Glomerular endothelial cell (primary cell): ENCODE measurements at places on chromosomes 3 and 15.
A peak's percentile ranks its signal among the peaks of the same experiment; 100 is the strongest.

DNA sequence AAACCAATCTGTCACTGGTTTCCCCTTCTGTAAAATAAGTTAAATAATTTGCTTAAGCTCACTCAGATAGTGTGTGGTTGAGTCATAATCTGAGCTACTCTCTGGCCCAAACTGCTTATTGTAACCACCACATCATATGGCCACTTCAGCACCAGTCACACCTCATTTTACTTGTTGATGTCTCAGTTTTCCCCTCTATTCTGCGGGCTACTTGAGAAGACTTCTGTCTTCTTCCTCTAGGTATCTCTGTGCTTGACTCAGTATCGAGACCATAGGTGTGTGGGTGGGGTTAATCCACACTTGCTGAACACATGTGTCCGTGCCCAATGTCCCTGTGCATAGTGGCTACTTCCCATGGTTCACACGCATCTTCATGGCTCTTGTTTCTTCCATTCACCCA lies 32.9 kb downstream of the CRYGS start:
- no peak for DNase-seq

DNA sequence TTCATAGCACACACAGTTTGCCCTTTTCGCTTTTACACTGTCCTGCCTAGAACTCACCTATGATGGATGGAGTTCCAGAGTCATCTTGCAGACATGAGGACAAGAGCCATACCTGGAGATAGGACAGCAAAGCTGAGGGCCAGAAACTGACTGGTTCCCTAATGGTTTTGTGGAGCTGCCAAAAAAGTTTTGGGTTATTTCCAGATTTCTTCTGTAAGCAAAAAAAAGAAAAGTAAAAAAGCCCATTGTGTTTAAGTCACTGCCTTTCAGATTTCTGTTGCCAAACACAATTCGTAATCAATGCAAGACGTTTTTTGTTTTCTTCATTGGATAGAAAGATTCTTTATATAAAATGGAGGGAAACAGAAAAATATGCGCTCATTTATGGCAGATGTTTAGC lies 42.4 kb upstream of the KY start:
- DNase-seq = no peak

DNA sequence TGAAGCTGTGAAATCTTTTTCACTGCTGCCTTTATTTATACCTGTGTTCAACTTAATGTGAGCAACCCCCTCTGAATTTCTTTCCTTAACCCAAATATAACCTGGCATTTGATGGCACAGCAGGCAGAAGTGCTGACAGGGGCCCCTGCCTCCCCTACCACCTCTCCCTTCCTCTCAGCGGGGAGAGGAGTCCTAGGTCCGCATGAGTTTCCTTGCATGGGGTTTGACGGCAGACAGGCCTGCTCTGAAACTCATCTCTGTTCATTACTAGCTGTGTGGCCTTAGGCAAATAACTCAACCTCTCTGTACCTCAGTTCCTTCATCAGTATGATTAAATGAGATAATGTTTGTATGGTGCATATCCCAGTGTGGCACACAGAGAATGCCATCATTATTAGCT lies 79.7 kb downstream of the SEC22A start:
- DNase-seq = no peak

DNA sequence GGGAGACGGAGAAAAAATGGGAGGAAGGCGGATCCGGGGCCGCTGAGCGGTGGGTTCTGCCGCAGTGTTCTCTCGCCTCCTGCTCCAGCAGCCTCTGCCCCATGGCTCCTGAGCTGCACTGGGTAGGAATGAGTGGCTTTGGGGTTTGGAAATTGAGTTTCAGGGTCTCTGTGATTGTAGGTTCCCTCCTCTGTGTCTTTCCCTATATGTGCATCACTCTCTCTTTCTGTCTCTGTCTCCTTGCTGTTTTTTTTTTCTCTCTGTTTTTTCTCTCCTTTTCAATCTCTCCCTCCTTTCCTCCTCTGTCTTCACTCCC lies 1.9 kb downstream of the GRM7 start:
- DNase-seq = no peak

DNA sequence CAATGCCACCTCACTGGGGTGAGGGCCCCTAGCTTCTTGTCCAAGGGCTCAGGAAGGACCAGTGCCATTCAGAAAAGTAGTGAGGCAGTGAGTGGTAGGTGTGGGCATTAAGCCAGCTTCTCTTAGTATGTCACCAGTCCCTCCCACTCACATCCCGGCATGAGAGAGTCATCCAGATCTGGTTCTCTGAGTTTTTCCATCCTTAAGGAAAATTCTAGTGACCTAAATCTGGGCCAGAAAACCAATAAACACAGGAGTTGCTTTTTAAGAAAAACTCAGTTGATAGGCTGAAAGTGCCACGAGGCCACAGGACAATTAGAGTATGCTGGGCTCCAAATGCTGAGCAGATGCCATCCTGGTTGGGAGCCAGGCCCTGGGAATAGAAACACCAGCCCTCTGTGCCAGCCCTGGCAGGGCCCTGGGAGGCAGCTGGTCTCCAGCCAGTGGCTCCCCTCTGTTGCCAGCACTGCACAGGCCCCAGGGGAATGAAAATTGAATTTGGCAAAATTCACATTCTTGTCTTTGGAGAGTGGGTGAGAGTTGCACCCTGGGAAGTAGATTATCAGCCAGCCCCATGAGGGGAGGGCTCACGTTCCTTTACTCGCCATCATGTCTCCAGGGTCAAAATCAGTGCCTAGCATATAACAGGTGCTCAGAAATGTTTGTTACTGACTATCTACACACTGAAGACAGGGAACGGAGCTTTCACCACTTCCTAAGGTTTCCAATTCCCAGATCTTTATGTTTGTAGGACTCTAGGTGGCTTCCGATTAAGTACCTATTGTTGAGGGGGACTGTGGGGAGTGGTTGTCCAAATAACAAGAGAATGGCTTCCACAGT lies 52.8 kb downstream of the FAM43A start:
- DNase-seq = no peak

- no peak for DNase-seq
Measured at GRCh38 chr3:63331520-63331919, 53.4 kb downstream of the SYNPR start.

DNA sequence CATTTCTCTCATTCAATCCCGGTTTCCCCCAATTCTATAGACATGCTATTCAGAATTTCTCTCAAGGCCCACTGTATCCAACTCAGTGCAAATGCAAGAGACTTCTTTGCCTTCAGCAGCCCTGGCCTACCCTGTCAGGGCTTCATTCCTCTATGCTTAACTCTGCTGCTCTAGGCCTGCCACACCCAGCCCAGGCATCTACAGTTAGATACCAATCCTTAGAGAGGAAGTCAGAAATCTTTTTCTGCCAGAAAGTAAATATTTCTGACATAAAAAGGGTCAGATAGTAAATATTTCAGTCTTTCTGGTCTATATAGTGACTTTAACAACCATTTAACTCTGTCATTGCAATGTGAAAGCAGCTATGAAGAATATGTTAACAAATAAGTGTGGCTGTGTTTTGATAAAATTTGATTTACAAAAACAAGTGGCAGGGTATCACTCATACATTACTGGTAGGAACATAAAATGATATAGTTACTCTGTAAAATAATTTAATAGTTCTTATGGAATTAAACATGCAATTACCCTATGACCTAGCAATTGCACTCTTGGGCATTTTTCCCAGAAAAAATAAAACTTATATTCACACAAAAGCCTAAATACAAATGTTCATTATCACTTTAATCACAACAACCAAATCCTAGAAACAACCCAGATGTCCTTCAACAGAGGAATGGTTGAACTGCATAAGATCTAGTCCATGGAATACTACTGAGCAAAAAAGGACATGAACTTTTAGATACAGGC lies 942.0 kb downstream of the SQOR start:
- DNase-seq = no peak

GRCh38 chr3:191385101-191385500 lies 54.8 kb upstream of the UTS2B start:
- DNase-seq = no peak

- no peak for DNase-seq
Measured at GRCh38 chr15:69881766-69882165, 216.0 kb downstream of the TLE3 start.

- DNase-seq = no peak
Measured at GRCh38 chr3:192090586-192090985, 629.6 kb downstream of the PYDC2 start.

- no peak for DNase-seq
Measured at GRCh38 chr15:52857937-52858781, 68.0 kb upstream of the ONECUT1 start.

GRCh38 chr15:65939901-65940617 lies 70.8 kb downstream of the RAB11A start:
- DNase-seq = peak; percentile 20

DNA sequence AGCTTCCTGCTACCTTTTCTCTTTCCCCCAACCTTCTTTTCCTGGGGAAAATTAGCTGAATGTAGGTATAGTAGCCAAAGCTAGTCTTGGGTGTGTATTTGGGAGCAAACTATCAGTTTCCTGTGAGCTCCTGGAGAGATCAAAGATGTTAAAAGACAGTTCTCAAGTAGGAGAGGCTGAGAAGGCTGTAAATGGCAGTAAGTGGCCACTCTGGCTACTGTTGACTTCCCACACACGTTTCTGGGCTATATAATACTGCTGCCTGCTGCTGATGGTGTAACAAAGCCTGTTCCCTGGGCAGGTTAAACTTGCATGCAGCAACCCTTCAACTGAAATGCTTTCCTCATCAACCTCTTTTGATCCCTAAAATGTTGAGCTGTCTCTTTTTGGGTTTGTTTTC lies 27.6 kb downstream of the ARID3B start:
- DNase-seq = no peak

DNA sequence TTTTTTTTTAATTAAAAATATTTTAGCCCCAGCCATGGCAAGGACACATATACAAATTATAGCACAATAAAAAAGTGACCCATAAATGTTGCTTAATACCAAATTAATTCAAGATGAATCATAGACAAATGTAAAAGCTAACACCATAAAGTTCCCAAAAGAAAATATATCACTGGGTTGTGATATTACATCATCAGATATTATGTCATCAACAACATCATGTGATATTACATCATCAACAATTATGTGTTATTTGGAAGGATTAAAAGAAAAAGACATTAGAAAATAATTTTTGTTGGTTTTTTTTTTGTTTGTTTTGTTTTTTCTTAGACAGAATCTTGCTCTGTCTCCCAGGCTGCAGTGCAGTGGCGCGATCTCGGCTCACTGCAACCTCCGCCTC lies 34.5 kb upstream of the ABHD10 start:
- DNase-seq = no peak

DNA sequence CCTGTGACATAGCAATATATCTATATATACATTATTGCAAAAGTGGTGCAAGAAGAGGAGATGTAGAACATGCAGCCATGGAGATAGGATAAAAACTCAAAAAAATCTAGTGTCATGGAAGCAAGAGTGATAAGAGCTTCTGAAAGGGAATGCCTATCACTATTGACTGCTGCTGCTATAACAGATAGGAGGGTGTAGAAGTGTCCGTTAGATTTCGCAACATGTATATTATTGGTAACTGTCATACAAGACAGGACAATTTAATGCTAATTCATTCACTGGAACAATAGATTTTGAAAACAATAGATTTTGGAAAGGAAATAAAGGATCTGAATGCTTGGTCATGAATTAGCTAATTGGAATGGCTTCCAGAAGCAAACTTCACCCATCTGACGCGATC lies 224.5 kb downstream of the ZNF385D start:
- no peak for DNase-seq

- no peak for DNase-seq
Measured at GRCh38 chr3:174132006-174132405, 727.1 kb upstream of the NAALADL2 start.

- DNase-seq = no peak
Measured at GRCh38 chr3:49717959-49718857, 1.3 kb downstream of the AMIGO3 start.

- no peak for DNase-seq
Measured at GRCh38 chr3:12998648-12999047, 74.6 kb downstream of the IQSEC1 start.

DNA sequence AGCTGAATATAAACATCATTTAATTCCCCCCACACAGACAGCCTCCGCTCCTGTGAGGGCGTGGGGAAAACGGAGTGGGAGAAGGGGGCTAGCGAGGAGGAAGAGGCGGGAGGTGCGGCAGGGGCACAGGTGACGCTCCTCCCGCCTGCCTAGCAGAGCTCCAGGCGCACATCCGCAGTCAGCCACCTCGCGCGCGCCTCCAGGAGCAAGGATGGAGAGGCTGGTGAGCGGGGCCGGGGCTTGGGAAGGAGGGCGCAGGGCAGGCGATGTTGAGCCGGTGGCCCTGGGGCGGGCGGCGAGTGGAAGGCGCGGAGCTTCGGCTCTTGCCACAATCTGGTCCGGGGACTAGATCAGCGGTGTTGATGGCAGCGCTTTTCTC lies at the start of gene CD200:
Gene CD200 (plus strand): TSS at position 155 of the 379 bp plus-strand sequence. CDS start 57 bp downstream, at position 212.
- DNase-seq = no peak

DNA sequence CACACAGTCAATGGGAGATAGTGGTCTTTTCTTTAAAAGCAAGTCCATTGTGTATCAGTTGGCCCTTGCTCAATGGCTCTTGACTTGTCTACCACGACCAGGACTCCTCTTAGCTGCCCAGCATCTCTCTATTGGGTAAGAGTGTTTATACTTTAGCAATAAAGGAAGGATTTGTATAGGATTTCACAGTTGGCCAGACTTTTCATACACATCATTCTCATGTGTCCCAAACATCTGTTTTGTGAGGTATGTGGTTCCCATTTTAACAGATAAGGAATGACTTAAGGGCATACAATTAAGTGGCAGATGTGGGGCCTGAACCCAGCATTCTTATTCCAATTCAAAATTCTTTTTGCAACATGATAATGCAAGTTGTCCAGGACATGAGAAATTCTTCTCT lies 191.5 kb downstream of the CHST2 start:
- no peak for DNase-seq

GRCh38 chr3:197417911-197418618 lies 119.7 kb upstream of the DLG1 start:
- no peak for DNase-seq

- DNase-seq = no peak
Measured at GRCh38 chr3:16052964-16053363, 121.5 kb upstream of the GALNT15 start.

DNA sequence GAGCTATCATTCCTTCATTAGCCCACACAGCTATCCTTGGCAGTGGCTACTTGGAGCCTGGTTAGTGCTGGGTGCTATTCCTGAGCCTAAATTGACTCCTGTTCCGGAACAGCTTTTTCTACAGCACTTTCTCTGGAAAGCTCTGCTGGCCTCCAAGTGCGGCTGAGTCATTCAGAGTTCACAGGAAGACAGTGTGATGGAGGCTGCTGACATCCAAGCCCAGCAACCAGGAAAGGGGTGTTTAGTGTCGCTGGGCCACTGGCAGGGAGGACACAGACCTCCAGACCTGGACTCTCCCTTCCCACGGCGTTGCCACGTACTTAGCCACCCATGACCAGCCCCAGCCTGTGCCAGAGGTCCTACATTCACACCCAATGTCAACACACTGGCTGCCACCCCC lies 28.7 kb downstream of the CACNA2D2 start:
- DNase-seq = no peak

DNA sequence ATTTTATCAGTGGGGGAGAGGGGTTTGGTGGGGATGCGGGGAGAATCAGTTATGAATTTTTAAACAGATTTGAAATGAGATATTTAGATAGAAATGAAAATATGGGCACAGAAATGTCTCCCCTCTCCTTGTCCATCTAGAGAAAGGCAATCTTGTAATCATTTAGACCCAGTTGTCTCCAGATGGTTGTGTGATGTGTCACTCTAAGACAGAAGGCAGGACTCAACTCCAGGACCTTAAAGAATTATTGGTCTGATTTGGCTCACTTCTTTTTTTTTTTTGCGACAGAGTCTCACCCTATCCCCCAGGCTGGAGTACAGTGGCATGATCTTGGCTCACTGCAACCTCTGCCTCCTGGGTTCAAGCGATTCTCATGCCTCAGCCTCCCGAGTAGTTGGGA lies 77.2 kb downstream of the EOMES start:
- no peak for DNase-seq

- DNase-seq = no peak
Measured at GRCh38 chr3:182682263-182683241, 110.8 kb upstream of the ATP11B start.
